Suppressor macrophage treated with lipopolysaccharide for 4 hours (primary cell): ENCODE measurements at places on chromosomes 5 and 9.

- DNase-seq, result no peak
These were observed 13.4 kb downstream of the SLC28A3 start for GRCh38 chr9:84327184-84327583.

GRCh38 chr5:6490693-6491092 is 42.0 kb downstream of the UBE2QL1 start:
- no peak for DNase-seq

DNA sequence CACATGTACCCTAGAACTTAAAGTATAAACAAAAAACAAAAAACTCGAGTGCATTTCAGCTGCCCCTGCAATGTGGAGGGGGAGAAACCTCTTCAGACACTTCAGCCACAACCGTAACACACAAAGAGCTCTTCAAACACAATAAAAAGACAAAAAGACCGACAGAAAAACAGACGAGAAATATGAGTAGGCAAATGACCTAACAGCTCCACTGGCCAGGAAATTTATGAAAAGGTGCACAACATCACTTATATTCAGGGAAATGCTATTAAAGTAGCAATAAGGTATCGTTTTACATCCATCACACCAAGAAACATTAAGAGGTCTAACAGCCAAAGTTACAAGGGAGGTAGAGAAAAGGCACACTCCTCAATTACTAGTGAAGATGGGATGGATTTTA is 6.2 kb downstream of the ZBED3 start:
- no peak for DNase-seq

- no peak for DNase-seq
These were observed 234.3 kb downstream of the NR3C1 start for GRCh38 chr5:143168921-143169810.

DNA sequence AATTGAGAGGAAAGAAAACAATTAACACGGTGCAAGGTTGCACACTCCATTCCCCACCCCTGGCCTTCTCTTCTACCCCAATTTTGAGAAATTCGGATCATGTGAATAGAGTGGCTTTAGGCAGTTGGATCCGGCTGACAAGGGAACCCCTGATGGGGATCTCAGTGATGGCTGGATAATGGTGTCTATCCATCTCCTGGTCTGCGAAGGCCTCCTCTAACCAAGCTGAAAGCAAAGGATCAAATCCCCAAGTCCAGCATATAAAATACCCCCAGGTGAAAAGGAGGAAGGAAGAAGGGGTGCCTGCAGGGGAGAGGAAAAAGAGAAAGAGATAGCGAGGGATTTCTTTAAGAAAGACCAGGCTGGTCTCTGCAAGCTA is 16.0 kb downstream of the NR2F1 start:
- no peak for DNase-seq

DNA sequence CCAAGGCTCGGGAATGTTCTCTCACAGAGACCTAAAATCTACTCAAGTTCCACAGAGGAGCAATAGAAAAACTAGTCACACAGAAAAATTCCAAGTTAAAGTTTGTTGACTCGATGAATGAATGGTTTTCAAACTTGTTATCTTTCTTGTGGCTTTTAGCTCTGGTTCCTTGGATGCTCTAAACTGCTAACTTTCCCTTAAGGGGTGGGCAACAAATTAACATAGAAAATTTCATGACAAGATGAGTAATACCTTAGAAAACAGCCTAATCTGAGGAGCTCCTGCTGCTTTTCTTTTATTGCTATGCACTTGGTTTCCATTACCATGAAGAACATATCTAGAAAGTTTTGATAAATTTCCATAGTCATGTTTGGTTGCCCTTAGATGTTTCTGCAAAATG is 100.2 kb upstream of the CCDC112 start:
- no peak for DNase-seq

GRCh38 chr5:79020861-79021561 is 35.9 kb upstream of the ARSB start:
- DNase-seq, result peak; percentile 69

DNA sequence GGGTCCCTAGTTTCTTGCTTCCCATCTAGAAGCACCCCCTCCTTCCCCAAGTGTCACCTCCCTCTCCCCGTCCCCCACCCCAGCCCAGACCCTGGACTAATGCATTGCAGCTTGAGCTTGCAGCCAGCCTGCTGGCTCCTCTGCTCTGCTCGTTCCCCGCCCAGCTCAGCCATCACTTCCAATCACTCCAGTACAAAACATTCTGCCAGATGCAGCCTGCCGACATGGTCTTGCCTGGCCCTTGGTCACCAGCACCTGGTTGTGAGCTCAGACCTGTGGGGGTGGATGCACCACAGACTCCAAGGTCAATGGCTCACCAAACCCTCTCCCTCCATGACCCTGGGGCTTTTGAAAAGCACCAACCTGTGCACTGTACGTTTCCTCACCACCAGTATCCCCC is 172.9 kb upstream of the SMIM23 start:
- DNase-seq, result no peak

- DNase-seq, result peak; percentile 75
These were observed 192.4 kb downstream of the MEF2C start for GRCh38 chr5:88690409-88691229.

DNA sequence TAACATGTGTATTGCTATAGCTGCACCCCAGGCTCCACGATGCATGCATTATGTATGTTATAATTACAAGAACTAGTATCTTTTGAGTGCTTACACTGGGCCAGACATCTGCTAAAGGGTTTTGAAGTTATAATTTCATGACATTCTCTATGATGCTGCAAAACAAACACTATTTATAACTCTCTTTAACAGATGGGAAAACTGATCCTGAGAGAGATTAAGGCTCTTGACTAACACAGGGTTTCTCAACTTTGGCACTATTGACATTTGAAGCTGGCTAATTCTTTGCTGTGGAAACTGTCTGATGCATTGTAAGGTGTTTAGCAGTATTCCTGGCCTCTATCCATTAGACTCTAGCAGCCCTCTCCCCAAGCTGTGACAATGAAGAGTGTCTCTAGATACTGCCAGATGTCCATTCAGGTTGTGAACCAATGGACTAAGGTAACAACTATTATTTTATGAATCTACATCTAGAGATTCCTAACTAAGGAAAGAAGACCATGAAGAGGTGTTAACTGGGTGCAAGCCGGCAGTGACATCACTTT is 258.6 kb downstream of the ASTN2 start:
- DNase-seq, result no peak

- no peak for DNase-seq
These were observed 379.2 kb downstream of the TMEM167A start for GRCh38 chr5:82698026-82698425.

- no peak for DNase-seq
These were observed 43.1 kb downstream of the TNFAIP8 start for GRCh38 chr5:119398727-119399466.

DNA sequence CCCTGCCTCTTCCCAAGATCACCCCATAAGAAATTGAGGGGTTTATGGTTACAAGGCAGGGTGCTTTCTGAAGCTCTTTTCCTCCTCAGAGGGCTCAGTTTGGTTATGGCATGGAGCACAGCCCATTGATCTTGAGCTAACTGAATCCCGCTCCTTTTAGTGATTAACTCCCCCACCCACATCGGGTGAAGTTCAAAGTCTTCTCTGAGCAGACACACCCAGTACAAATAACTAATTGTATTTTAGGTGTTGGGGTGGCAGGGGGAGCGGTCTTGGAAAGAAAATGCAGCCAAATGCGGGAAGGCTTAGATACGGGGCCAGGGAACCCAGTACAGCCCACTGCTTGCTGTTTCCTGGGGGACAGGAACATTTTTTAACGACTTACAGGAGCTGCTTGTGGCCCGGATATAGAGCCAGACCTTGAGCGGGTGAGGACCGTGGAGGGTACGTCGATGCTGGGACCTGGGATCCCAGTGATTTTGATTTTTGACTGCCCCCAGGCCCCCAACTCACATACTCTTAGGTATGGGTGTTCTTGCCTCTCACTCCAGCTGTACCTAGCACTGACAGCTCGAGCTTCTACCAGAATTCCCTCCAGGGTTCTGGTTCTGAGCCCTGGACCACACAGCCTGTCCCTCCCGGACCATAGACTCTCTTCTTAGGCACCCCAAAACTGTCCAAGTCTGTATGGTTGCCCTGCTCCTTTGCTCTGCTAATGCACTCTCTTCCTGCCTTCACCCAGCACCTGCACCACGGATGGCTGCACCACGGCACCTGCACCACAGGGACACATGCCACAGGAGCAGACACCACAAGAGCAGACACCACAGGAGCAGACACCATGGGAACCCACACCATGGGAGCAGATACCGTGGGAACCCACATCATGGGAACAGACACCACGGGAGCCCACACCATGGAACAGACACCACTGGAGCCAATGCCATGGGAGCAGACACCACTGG is 18.3 kb upstream of the RXRA start:
- DNase-seq, result no peak

GRCh38 chr9:107721705-107722245 is 232.2 kb upstream of the KLF4 start:
- no peak for DNase-seq

- no peak for DNase-seq
These were observed 122.3 kb downstream of the GNAQ start for GRCh38 chr9:77909306-77909705.

GRCh38 chr5:59660737-59661136 is 232.8 kb downstream of the PDE4D start:
- peak; percentile 11 for DNase-seq

- DNase-seq, result no peak
These were observed 108.3 kb upstream of the ADAMTSL1 start for GRCh38 chr9:18365651-18366050.

GRCh38 chr9:96487949-96488348 is 38.0 kb downstream of the HABP4 start:
- no peak for DNase-seq

DNA sequence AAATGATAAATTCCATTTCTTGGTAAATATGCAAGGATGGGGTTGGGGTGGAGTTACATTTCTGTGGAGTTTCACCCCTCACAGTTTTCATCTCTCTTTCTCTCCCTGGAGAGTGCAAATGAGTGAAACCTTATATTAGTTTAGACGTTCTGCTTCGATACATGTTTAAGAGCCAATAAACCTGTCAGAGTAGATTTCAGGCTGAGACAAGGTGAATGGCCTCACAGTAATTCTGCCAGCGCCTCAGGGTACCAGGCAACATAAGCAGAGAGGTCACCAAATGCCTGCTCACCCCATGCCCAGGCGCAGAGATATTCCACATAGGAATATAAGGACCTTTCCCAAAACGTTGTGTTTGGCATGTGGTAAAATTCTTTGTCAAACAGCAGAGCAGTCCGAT is 154.9 kb upstream of the VLDLR start:
- DNase-seq, result no peak

DNA sequence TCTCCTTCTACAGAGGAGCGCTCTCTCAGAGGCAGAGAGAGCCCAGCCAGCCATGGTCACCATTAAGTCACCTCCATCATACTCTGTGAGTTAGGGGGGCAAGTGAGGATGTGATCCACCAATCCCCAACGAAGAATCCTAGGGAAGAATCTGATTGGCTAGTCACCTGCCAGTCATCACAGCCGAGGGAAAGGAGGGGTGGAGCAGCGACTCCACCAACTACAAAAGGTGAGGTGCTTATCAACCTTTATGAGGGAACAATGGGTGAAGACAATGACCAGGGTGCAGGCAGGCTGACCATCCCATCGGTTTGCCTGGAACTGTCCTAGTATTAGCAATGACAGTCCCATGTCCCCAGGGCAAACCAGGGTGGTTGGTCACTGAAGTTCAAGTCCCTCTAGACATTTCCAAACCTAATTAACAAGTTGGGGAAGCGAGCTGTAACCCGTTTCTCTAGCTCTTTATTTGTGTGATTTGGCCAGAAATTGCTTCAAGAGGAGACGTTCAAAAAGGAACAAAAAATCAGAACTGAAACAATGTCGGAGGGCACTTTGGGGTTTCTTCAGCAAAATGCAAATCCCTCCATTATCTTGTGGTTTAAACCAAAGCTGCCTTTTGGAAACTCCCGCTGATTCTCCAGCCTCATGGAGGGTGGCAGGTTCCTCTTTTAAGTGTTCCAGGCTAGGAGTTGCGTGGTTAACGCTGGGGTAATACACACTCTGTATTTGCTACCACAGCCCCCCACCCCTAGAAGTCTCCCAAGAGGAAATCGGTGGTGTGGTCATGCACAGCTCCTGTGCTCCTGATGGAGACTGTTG is 18.8 kb upstream of the FCN1 start:
- peak; percentile 94 for DNase-seq

- no peak for DNase-seq
These were observed 29.3 kb downstream of the PPIC start for GRCh38 chr5:123007182-123007581.

DNA sequence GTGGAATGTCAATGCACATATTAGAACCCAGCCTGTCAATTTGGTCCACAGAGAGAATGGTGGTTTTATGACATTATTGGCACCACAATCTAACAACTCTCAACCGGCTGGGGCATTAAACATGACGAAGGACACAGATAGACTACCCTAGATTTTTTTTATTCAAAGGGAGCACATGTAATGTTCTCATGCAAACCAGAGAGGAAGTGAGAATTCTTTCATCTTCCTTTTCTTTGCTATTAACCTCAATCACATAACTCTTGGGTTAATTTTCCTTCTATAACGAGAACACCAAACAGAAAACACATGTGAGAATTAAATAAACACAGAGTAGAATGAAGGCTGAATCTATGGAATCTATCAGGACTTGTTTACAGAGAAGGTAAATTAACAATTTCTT is 94.9 kb upstream of the TNC start:
- DNase-seq, result no peak

DNA sequence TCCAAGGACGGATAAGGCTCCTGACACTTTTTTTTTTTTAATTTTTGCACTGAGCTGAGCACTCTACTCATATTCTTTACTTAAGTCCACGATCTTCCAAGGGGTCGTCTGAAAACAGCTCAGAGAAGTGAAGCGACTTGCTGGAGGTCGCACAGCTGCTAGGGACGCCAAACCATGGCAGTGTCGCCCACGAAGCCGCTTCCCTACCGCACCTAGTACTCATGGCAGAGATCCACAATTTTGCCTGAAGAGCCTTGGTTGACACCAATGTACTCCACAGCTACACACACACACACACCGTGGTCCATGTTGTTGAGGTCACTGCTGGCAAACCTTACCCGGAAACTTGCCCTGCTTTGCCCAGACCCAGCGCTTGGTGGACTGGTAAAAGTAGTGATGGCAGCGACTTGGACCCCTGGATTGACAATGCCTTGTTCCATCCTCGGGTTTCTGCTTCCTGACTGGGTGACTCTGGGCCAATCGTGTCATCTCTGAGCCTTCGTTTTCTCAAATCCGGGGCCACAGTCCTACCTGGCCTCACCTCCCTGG is 521 bp upstream of the SLIT3 start:
- DNase-seq, result no peak

DNA sequence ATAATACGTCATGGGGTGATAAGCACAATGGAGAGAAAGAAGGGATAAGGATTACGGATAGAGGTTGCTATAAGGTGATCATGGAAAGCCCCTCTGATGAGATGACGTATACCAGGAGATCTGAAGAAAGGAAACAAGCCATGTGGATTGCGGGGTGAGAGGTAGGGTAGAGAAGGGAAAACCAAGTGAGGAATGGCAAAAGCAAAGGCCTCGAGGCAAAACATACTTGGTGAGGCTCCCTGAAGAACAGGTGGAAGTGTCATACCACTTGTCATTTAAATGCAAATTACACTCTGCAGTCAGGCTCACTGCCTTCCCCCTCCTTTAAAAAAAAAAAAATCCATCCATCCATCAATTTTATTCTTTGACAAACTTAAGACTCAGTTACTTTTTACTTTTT is 420.8 kb downstream of the RAB3C start:
- DNase-seq, result no peak
